ENCODE measurements at places on chromosomes 13 and 19.

GRCh38 chr19:51771376-51772130 is 10.6 kb downstream of the FPR2 start:
- DNase-seq = no peak

GRCh38 chr13:112333756-112334543 is 42.2 kb upstream of the SPACA7 start:
- no peak for DNase-seq

DNA sequence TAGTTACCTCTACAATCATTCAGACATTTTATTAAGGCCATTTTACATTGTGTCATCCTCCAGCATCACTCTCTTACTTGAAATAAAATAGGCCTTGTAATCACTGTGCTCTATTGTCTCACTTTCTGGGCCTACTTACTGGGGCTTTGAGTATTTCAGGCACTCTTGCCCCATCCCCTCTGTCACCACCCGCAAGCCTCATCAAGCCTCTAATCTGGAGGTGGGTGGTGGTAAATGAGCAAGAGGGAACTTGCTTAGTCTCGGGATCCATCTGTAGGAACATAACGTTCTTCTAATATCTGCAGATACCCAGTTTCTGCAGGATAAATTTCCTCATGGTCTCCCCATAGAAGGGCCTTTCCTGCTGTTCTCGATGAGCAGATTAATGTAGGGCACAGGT is 19.4 kb upstream of the GPR18 start:
- DNase-seq = no peak

- no peak for DNase-seq
Measured at GRCh38 chr19:18167975-18168645, 5.5 kb upstream of the IFI30 start.

GRCh38 chr19:33214596-33214995 is 11.1 kb downstream of the SLC7A10 start:
- no peak for DNase-seq

- DNase-seq = no peak
Measured at GRCh38 chr19:57161985-57162539, 5.2 kb downstream of the DUXA start.

DNA sequence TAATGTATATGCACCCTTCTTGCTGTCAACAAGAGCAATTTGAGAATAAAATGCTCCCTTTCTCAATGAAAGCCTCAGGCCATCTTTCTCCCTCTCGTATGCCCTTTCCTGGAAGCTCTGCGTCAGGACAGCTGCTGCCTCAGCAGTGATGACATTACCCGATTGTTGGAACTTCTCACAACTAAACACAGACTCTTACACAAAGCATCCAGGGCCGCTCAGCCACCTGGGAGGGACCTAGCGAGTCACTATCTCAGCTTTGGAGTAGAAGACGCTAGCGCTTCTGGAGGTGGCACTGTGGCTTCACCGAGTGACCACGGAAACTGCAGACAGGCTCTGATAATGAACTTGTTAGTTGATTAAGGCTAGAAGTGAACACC is 153.2 kb upstream of the SOX1 start:
- DNase-seq = no peak

DNA sequence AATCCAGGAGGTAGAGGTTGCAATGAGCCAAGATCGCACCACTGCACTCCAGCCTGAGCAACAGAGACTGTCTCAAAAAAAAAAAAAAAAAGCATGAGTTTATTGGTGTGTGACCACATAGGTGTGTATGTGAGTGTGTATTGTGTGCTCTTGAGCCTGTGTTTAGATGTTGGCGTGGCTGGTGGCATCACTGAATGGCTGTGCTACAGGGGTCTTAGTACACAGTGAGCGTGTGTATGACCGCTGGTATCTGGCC is 2.5 kb downstream of the SLC1A5 start:
- DNase-seq = no peak

GRCh38 chr19:35206379-35206778 is 22.2 kb downstream of the FAM187B start:
- no peak for DNase-seq

GRCh38 chr13:72643311-72643989 is 84.0 kb downstream of the MZT1 start:
- DNase-seq = peak; percentile 30

DNA sequence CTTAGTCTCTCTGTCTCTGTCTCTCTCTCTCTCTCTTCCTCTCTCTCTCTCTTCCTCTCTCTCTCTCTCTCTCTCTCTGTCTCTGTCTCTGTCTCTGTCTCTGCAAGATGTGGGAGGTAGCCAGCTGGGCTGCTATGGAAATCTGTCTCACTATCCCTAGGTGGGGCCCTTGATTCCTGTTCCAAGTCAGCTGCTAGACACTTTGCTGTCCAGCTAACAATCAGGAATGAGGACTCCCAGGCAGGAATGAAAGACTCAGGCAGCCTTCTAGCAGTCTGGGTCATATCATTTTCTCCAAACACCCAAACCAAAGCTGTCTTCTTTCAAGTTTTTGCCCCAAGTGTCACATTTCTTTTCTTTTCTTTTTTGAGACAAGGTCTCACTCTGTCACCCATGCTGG is 23.2 kb downstream of the CATSPERD start:
- no peak for DNase-seq

- no peak for DNase-seq
Measured at GRCh38 chr13:32947411-32948276, 68.6 kb upstream of the KL start.
